ENCODE measurements at places on chromosomes 2 and 18.

DNA sequence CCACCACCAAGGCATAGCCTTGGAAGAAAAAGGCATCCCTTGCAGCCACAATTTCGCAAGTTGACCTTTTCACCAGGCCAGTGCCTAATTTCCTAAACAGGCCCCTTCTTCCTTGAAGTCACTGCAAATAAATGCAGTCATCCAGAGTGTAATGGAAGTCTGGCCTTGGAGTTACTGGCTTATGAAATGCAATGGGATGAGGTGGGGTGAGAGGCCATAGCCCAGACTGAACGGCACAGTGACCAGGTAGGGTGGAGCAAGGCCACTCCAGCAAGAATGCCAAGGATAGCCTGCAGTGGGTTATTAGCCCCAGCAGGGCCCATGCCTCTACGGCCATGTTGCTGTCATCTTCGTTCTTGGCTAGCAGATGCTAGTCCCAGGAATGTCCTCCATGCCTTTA, 68.4 kb downstream of the BCL11A start:
- DNase-seq = no peak

DNA sequence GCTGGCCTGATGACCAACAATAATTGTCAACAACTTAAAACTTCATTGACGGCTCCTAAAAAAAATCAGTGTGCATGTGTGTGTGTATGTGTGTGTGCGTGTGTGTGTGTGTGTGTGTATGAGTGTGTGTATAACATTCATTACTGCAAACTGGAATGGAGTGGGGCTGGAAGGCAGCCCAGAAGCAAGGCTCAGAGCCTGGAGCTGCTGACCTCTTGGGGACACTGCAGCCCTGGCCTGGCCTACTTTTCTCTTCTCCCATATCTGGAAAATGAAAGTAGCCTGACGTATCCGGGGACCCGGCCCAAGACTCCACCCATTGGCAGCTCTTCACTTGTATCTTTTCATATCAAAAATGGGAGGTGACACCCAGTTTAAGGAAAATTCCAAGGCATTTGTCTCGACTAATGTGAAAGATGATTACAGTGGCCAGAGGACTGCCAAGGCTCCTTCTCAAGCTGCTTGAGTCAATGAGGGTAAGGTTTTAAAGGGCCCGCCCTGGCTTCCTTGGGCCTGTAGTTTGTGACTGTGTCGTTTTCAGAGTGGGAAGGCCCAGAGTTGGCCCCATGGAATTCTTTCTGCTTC, 72.4 kb upstream of the IL1R1 start:
- DNase-seq = no peak

- no peak for DNase-seq
Observed at GRCh38 chr2:177030451-177031105, 182.0 kb upstream of the HNRNPA3 start.

- DNase-seq = no peak
Observed at GRCh38 chr2:12487253-12488004, 229.3 kb upstream of the TRIB2 start.

GRCh38 chr2:161088658-161089350, 71.4 kb upstream of the TANK start:
- DNase-seq = no peak

- DNase-seq = no peak
Observed at GRCh38 chr2:240441993-240442411, 6.5 kb downstream of the GPC1 start.

DNA sequence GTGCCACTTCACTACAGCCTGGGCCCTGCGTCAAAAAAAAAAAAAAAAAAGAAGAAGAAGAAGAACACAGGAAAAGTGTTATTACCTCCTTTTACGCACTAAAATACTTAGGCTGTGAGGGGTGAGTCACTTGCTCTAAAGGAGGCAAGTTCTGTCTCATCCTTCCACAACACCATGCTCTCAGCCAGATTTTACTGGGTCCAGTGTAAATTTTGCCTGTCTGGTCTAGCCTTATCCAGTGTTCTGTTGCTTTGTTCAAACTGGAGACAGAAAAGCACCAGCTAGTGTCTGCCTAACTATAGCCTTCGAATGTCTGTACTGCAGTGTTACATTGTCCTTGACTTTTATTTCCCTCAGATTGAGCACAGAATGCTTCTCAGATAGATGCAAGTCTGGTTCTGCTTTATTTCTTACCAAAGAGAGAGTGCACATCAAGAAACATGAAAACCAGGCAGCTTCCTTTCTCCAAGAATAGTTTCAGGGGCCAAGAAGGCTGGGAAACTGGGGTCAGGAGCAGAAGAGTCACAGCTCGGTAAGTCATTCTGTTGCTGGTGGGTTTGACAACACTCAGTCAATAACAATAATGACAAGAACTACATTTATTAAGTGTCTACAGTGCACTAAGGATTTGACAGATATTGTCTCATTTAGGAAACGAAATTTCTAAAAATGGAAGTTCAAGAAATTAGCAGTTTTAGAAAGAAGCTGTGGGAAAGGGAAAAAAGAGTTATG, 3.1 kb upstream of the MSGN1 start:
- DNase-seq = no peak

DNA sequence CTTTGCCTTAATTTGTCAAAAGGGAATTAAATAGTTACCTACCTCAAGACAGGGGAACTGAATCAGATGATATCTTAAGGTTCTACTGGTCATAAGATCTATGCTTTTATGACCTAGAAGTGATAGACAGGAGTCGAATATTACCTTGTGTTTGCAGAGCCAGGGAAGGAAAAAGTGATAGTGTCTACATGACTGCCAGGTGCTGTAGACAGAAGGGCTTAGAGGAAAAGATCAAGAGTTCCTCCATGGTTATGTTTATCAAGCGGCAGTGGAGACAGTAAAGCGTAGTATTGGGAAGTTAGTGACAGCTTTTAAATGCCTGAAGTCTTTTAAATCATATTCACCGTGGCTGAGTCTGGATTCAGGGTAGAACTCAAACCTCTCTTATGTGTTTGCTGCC, 11.9 kb downstream of the CRIM1 start:
- no peak for DNase-seq

- no peak for DNase-seq
Observed at GRCh38 chr2:239262484-239263230, 138.2 kb downstream of the HDAC4 start.

DNA sequence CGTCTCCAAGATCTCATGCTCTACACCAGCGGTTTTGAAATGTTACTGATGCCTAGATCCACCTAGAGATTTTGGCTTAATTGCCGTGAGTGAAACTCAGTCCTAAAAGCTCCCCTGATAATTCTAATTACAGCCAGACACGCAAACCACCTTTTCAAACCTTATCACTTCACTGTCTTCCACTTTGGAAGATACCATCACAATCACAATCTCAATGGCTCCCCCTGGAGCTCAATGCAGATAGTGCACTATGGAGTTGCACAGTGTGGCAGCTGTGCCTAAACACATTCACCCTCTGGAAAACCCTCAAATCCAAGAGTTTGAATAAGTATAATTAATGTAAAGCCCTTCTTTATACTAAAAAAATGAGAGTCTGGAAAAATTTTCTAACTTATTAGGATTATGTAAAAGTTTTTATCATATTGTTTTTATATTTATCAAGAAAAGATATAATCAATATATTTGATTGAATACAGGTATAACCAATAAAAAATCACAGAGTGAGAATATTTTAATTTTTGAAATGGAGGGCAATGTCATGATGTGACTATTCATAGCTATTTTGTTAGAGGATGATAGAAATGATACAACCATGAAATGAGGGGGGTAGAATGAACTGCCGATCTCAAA, 102.9 kb upstream of the SLC8A1 start:
- peak; percentile 4 for DNase-seq

DNA sequence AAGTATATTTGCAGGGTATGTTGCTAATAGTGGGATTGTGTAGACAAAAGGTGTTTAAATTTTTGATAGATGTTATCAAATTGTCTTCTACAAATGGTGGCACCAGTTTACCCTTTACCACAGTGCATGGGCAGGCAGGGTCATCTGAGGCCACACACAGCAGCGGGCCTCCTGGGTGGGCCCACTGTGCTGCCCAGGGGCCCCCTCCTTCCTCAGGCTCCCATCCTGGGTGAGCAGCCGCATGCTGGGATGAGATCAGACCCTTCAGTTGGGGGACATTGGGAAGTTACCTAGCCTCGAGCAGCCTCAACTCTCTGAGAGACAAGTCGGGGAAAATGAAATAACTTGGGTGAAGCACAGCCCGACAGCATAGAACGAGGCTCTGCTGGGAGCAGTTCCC, 9.7 kb downstream of the MYO7B start:
- no peak for DNase-seq

GRCh38 chr18:46950064-46950656, 32.8 kb downstream of the KATNAL2 start:
- DNase-seq = no peak

DNA sequence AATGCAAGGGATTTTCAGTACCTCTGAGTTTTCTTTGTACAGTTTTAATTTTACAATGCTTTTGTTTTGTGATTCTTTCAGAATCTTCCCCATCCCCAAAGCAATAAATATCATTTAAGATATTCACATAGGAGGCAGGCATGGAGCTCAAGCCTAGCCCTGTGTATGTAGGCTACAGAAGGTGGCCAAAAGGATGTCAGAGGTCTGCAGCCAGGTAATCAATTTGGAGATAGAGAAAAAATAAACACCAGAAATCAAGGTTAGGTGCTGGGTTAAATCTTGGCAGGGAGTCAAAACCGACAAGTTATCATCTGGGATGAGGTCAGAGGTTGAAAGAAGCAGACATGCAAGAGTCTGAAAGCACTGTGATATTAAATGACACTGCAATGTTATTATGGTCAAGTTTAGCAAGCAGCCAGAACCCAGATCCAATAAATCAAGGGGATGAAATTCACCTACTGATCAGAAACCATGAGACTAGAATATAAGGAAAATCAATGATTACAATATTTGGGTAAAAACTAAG, 45.1 kb upstream of the LRP1B start:
- no peak for DNase-seq

GRCh38 chr2:177902395-177903163, 170.0 kb downstream of the PDE11A start:
- DNase-seq = no peak

Measured in stimulated activated CD4-positive, alpha-beta T cell treated with anti-CD3 and anti-CD28 coated beads, Interleukin-12 subunit alpha, Interleukin-12 subunit beta, amount 100 ng/mL, for 24 hours (primary cell).